ENCODE measurements at places on chromosomes 4 and X.

DNA sequence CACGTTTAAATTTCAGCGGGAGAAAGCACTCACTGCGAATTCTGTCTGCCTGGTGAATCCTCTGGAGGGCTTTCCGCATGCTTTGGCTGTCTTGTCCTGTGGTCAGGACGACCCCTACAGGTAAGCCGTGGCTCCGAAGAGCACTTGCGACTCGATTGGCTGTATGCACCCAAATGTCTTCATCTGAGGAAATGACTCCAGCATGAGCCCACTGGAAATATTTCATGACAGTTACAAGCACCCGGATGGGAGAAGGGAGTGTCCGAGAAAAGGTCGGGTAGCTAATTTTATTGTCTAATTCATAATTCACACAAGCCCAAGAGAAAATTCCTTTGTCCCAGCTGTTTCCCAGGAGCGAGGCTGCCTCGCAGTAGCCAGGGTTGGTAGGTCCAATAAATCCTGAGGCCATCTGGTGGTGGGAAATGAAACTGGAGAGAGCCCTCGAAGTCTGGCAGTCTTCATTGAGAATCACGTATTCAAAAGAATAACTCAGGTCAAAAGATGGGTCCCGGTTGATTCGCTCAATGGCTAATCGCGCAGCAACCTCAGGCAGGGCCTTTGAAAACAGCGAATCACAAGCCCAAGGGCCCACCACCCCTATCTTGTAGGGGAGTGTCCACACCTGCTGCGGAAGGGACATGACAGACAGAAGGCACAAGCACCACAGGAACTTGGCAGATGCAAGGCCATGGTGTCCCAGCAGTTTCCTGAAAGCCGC is 6.6 kb downstream of the GUCY2F start:
- peak; percentile 64 for DNase-seq

- no peak for DNase-seq
These were observed 79.7 kb upstream of the VEGFC start for GRCh38 chr4:176872461-176872860.

- no peak for DNase-seq
These were observed 423.0 kb upstream of the FAM241A start for GRCh38 chr4:111722213-111722720.

- no peak for DNase-seq
These were observed 2.9 kb downstream of the SORBS2 start for GRCh38 chr4:185809121-185809520.

- no peak for DNase-seq
These were observed 40.7 kb downstream of the ZBTB49 start for GRCh38 chr4:4330794-4331193.

Data from fibroblast of pulmonary artery (primary cell).